ENCODE measurements at places on chromosomes 1 and 21.

GRCh38 chr1:56469640-56470371, 109.6 kb downstream of the PLPP3 start:
- DNase-seq: peak; percentile 56

DNA sequence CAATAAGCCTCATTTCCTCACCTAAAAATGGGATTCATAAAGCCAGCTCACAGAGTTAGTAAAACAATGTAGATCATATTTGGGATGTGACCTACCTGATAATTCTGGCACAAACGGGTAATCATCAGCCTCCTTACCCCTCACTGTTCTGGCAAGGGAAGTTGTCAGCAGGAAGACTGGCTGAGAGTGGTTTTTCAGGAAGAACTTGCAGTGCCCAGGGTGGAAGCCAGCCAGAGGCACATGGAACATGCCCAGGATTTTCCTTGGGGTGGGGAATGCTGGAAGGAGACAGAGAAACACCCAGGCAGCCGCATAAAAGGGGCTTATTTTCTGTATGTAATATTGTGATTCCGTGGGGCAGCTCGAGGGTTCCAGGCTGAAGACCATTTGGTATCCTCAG, 7.7 kb upstream of the SLC5A9 start:
- DNase-seq: no peak

- no peak for DNase-seq
These were observed 428.1 kb downstream of the PRDM2 start for GRCh38 chr1:14128096-14128495.

- DNase-seq: no peak
These were observed 78.5 kb upstream of the CHRM3 start for GRCh38 chr1:239307886-239308285.

- DNase-seq: no peak
These were observed 16.0 kb downstream of the RBBP4 start for GRCh38 chr1:32666901-32667566.

DNA sequence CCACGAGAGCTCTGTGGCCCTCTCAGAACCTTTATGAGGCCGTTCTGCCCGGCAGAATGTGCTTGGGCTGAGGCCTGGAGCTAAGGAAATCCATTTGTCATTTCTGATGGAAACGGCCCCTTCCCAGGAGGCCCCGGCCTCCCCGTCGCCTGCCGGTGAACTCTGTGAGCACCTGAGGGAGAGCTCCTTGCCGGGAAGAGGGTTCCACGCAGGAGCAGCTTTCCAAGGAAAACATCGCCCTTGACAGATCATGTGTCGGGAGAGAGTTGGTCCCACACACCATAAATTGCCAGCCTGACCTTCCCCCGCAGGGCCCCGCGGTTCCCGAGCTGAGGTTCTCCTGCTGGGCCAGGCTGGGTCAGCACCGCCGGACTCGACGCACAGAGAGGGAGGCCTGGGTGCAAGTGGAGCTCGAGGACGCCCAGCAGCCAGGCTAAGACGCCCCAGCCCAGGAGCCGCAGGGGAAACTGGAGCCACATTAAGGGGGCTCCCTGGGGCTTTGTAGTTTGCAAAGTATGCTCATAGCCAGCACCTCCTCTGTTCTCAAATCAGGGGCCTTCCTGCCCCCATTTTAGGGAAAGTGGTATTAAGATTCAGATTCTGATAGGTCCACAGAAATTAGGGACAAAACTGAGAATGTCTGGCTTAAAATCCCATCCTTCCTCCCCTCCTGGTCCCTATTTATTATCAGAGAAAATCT, 239.5 kb downstream of the FOXD2 start:
- no peak for DNase-seq

GRCh38 chr1:184068354-184068753, 16.8 kb downstream of the TSEN15 start:
- DNase-seq: no peak

DNA sequence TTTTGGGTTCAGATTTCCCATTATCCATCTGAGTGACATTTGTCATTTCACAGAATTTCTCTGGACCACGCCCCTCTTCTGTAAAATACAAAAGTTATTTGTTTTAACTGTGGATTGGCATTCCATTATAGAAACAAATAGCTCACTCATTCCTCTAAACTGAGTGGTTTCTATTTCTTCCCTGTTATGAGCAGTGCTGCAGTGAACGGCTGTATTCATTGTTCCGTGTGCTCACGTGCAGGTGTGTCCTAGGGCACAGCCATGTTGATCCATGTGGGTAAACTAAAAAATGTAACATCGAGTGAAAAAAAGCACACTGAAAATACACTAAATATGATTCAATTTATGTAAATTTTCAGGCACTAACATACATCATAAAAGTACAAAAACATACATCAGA, 27.0 kb upstream of the IL12RB2 start:
- DNase-seq: no peak

DNA sequence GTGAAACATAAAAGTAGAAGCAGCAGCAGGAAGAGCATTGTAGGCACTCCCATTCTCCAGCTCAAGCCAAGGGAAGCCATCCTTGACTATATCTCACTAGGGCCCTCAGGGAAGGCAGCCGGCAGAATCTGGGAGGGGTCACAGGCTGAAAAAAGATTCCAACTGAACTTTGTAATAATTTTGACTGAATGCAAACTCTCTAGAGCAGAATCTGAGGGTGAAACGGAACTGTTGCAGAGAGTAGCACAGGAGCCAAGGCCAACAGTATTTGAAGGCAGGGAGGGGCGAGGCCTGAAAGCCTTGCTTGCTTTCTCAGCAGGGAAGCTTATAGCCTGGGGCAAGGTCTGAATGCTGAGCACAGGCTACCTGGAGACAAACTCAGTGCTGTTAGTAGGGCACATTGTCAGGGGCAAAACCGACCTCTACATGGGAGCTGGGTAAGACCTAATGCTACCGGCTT, 180.6 kb downstream of the COL24A1 start:
- DNase-seq: no peak

GRCh38 chr1:213996320-213997037, 8.7 kb downstream of the PROX1 start:
- no peak for DNase-seq

- peak; percentile 45 for DNase-seq
These were observed 5.6 kb upstream of the KCNA10 start for GRCh38 chr1:110524311-110525248.

DNA sequence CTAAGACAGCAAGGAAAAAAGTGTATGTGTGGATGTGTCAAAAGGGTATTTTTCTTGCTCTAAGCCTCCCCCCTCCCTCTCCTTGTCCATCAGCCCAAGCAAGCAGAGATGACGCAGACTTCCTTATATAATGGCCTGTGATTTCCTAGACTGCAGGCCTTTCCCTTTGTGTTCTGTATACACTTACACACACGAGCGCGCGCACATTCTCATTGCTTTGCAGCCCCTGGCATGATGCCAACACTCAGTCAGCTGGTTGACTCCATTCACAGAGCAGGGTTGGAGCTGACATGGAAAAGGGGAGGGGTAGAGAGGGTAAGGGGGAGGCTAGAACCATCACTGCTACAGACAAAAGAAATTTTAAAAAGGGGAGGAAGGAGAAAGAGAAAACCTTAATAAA, 41.8 kb downstream of the GATAD2B start:
- DNase-seq: peak; percentile 64

DNA sequence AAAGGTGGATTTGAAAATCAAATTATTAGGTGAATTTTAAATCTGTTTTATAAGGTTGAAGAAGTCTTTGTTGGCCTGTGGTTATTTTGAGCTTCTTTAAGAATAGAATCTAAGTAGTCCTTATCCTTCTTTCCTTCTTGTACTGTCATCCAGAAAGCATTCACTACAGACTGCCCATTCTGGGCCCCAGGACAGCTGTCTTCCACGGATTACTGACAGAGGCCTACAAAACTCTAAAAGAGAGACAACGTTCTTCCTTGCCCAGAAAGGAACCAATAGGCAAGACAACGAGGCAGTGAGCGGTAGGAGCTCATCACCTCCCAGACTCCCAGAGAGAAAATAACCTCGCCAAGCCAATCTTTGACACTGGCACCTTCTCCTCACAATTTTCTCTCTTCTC, 24.4 kb upstream of the PIGC start:
- DNase-seq: no peak

DNA sequence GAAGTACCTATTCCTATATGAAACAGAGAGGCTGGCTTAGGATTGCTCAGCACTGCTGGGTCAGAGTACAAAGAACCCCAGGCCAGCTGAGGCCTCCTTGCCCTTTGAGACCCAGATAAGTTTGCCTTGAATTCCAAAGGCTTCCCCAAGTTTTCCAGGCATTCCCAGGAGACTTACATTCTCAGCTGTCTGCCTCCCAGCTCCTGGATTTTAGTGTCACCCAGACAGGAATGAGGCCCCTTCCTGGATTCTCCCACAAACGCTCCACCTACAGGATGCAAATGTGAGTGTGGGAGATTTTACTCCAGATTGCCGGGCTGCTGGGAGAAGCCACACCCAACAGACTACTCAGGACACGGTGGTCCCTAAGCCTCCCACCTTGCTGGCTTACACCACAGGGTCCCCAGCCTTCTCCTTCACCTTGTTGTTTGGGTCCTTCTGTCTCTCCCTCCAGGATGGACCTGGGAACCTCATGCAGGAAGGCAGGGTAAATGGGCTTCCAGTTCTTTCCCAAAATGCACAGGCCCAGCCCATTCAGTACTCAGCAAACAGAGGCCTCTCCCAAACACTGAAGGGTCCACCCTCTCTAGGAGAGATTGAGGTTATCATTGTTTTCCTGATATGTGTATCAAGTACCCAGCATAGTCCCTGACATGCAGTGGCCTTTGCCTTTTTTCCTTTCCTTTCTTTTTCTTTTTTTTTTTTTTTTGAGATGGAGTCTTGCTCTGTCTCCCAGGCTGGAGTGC, 10.6 kb downstream of the RHBG start:
- DNase-seq: no peak

DNA sequence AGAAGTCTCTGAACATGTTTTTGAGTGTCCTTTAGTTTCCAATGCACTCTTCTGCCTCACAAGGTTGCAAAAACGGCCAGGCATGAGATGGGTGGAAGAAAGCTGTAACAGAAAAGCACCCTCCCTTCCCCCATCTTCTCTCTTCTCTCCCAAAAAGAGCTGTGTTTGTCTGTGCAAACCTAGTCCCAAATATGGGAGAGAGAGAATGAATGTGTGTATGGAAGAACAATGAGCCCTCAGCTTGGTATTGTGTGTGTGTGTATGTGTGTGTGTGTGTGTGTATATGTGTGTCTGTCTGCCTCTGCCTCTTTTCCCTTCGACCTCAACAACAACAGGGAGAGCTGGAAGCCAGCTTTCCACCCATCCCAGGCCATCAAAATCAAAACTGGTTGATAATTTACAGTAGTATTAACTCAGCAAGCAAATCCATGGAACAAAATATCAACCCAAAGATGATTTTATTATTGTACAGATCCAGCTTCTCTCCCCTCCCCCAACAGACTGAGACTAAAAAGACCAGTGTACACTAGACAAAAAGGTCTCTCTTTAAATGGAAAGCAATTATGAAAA, 1.8 kb downstream of the RERE start:
- DNase-seq: no peak

- peak; percentile 63 for DNase-seq
These were observed 37.5 kb downstream of the ZNF281 start for GRCh38 chr1:200372095-200372884.

- peak; percentile 22 for DNase-seq
These were observed 108.3 kb upstream of the USH2A start for GRCh38 chr1:216531263-216532239.

DNA sequence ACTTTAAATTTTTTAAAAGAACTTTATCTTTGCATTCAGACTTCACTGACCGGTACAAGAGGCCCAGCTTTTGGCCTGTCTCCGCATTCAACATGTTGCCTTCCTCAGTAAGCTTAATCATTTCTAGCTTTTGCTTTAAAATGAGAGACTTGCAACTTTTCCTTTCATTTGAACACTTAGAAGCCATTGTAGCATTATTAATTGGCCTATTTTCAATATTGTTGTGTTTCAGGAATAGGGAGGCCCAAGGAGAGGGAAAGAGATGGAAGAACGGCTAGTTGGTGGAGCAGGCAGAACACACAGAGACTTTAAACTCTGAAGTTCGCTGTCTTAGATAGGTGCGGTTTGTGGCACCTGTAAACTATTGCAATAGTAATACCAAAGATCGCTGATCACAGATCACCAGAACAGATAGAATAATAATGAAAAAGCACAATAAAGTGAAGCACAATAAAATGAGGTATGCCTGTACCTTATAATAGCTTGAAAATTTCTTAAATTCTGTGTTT, 31.4 kb downstream of the RABGAP1L start:
- DNase-seq: no peak

- no peak for DNase-seq
These were observed 184.2 kb downstream of the SLC44A5 start for GRCh38 chr1:75426688-75427087.

GRCh38 chr1:117594261-117594990, 11.4 kb upstream of the TENT5C start:
- no peak for DNase-seq
